ENCODE measurements at places on chromosomes 13 and 19.

DNA sequence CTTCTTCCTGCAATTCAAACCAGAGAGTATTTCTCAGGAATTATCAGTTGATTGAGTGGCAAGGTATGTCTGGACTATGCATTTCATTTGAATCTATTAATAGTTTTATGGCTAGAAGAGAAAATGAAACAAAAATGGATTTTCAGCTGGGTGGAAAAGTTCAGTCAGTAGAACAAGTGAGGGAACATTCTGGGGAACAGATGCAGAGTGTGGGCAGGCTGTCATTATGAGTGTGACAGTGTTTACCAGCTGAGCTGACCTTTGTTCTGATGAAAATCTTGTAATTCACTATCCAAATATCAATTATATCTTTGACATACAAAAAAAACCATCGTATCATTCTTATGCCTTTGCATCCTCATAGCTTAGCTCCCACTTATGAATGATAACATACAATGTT is 2.6 kb upstream of the CLC start:
- DNase-seq = no peak

DNA sequence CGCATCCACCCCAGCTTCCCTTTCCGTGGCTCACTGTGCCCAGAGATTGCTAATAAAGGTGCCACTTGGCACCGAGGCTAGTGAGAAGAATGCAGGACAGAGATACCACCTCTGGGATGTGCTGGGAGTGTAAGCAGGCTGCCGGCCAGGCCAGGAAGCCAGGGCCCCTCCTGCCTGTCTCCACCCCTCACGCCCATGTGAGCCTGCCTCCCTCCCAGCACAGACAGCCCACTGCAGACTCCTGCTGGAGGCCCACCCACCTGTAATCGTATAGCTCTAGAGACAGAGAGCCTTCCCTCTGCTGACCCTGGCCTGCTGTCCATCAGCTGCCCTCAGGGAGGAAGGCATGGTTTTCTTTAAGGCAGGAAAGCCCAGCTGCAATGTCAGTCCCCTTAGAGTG is 13.9 kb downstream of the VSTM2B start:
- DNase-seq = no peak

DNA sequence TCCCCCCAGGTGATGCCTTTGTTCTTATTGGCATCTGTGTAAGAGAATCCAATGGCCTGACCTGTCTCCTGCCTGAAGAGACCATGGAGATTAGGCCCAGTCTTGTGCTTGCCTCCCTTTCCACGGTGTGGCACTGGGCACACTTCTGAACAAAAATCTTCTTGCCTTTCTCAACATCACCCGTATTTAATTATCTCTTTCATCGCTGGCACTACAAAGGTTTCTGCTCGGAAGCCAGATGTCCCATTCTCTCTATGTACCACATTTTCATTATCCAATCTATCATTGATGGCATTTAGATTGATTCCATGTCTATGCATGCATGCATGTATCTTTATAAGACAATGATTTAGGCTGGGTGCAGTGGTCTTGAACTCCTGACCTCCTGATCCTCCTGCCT is 74.3 kb downstream of the SLC25A15 start:
- DNase-seq = no peak

- no peak for DNase-seq
Measured at GRCh38 chr19:19545707-19546106, 7.6 kb downstream of the CILP2 start.

DNA sequence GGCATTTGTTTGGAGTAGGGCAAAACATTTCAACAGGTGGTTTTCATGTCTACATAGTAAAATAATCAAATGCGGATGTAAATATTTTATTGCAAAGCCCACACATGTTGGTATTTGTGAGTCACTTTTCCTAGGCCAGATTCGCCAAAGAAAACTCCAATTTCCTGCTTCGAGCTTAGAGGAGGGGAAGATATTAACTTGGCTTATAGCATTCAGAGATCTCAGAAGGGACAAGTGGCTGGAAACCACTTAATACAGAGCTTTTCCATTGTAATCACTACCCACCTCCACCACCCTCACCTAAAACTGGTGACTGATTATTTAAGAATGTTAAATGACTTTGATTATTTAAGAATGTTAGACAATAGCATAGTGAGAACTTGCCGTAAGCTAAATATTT is 530.6 kb upstream of the SPRY2 start:
- DNase-seq = no peak

DNA sequence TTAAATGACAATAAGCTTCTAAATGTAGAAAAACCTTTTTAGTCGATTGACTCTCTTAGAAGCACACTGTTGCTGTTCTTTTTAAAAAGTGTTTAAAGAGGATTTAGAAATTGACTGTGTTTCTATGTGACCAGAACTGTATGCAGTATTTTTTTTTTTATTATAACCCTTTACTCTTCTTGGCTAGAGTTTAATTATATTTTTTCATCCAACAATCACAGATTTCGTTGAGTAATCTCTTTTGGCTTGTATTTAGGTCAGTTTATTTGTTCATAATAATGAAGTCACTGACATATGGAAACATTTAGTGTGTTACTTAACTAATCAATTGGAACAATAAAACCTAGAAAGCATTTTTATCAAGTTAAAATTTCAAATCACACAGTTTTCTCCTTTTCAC is 19.9 kb downstream of the CSNK1A1L start:
- DNase-seq = no peak

Measured in gastrocnemius medialis (tissue), 4 donors.